ENCODE measurements at places on chromosomes 1 and 21.

DNA sequence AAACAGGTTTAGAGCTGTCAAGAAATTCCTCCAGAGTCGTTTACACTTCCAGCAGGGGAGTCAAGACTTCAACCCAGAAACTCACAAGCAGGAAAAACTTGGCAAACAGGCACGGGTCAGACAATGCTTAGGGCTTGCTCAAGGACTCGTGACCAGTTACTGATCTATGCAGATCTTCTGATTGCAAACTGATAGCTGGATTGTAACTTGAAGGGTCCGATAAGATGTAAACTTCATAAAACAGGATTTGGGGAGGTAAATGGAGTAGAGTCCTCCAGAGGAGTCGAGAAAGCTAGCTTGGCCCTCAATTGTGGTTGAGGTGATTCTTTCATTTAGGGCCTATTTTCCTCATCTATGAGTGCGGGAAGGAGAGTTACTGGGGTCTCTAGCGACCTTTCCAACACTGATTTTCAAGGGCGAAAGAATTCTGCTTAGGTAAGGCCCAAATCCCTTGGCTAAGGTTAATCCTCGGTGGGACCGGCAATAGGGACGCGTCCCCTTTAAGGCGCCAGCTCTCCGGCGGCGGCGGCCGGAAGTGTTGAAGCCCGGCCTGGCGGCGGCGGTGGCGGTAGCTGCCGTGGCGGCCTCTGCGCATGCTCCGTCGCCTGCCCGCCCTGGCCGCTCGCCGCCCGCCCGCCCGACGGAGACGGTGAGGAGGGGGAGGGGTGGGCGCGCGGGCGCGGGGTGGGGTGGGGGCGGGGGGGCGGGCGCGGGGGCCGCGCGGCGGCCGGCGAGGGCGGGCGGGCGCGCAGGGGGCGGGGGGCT, at the start of gene GMEB1:
GMEB1 (plus strand) TSS at position 594 of the 765 bp plus-strand sequence. CDS start 14,829 bp downstream, outside the sequence.
- DNase-seq = peak; percentile 89

- no peak for DNase-seq
Observed at GRCh38 chr1:11483581-11484320, 4.8 kb downstream of the DISP3 start.

DNA sequence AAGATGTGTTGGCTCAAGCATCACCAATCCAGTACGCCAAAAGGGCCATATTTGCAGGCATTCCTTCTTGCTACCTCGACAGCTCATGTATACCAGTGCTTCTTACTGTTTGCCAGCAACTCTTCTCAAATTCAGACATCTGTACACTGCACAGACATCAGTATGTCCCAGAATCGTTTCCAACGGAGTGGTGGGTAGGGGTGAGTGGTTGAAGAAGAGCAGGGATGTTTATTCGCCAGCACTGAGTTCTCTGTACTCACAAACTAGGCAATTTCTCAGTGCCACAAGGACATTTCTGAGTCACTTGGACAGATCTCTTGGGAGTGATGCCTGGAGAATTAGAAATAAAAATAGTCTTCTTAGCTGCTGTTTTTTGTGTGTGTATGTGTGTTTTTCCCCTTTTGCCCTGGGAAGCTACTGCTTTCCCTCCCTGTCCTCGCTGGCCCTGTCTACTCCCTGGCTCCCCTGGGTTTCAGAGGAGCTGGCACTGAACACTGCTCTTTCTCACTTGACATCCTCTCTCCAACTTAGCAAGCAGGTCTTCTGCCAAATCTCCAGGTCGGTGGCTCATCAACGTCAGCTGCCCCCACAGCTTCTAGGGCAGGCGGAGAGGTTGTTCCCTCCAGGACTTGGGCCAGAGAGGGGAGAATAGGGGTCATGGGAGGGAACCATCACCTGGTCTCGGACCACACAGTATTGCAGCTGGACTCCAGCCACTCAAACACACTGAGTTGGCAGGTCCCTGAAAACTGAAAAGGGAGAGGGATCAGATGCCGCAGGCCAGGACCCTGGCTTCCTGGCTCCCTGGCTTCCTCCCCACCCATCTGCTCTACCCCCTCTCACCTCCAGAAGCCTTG, 90.5 kb downstream of the NMNAT2 start:
- no peak for DNase-seq

DNA sequence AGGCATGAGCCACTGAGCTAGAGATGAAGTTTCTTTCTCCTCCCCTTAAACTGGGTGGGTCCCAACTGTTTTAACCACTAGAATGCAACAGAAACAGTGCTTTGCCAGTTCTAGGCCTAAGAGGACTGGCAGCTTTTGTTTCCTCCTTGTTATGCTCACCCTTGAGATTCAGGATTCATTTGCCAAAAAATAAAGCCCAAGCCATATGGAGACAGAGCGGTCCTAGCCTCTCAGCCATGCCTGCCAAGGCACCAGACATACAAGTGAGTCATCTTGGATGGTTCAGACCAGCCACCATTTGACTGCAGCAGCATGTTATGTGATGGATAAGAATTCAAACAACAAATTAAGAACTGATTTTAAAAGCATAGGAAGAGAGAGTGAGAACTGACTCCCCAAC, 38.1 kb upstream of the STUM start:
- no peak for DNase-seq

- no peak for DNase-seq
Observed at GRCh38 chr1:56317722-56318121, 261.6 kb downstream of the PLPP3 start.

DNA sequence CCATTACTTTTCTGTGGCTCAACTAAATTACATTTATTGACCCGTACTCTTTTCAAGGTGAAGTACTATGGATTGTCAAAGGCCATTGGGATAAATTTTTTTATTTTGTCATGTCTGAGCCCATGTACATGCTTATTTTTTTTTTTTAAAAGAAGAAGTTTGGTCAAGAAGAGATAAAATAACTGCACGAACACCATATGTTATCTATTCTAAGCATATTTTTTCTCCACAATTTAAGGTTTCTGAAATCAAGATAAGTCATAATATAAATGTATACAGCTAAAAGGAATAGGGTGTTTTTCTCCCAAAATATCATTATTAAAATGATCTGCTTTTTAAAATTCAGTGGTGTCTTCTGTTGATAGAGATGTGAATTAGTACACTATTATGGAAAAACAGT, 35.0 kb upstream of the SH2D1B start:
- DNase-seq = no peak

- DNase-seq = no peak
Observed at GRCh38 chr1:221161571-221162041, 282.4 kb downstream of the HLX start.

- DNase-seq = no peak
Observed at GRCh38 chr1:187374742-187375141, 546.0 kb downstream of the PLA2G4A start.

DNA sequence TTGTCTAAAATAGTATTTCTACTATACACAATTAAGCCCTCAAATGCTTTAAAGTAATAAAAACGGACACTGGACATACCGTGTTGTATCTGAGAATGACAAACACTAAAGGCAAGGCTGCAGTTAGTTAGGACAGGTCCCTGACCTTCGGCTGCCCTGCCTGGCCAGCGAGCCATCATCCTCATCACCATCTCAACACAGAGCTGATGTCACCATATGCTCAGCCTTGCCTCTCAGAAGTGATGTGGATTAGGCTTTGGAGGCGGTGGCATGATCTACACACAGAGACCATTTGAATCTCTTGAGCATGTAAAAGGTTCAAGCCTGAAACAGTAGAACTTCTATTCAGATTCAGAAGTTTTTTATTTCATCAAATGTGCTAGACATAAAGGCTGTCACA, 244.7 kb downstream of the SDCCAG8 start:
- DNase-seq = no peak

DNA sequence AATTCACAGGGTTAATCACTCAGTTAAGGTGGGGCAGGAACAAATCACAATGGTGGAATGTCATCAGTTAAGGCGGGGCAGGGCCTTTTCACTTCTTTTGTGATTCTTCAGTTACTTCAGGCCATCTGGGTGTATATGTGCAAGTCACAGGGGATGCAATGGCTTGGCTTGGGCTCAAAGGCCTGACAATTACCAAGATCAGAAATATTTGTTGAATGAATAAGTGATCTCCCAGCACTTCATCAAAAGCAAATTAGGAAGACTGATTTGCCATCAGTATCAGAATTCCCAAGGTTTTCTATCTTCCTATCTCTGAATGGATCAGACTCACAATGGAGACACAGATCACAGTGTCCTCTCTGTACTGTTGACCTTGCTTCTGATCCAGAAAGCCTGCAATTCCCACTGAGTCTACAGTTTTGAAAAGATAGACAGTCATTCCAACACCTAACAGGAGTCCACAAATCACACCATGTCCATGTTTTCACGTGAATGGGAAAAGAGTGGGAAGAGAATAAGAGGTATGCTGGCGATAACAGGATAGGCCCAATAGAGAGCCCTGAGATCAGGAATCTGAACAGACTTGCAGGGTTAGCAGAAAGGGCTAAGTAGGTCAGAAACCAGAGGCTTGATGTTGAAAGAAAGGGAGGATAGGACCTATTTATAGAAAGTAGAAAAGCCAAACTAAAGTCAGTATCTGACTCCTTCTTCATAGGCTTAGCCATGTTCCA, 75.3 kb downstream of the KCNK1 start:
- no peak for DNase-seq

DNA sequence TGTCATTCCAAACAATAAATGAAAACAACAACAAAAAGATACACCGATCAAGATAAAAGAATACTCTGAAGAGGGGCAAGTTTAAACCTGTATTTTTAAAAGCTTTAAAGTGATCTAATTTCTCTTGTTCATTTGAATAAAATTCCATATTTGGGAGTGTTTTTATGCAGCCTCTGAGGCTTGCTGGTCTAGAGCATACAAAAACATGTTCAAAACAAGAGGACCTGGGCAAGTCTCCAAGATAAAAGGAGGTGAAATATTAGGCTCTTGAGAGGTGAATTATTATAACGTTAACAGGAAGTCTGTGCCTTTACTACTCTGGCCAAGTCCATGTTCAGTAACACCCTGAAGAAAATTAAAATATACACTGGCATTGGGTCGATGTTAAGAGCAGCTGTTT, 20.1 kb downstream of the URB1 start:
- DNase-seq = no peak

GRCh38 chr1:209567698-209568175, 15.8 kb upstream of the CAMK1G start:
- no peak for DNase-seq

- no peak for DNase-seq
Observed at GRCh38 chr1:61569303-61569621, 155.7 kb downstream of the TM2D1 start.

GRCh38 chr1:61741711-61742619, at the start of gene PATJ:
TSS of gene PATJ (plus strand) at chr1:61742480. CDS start at chr1:61762893, 20,413 bp downstream.
- peak; percentile 72 for DNase-seq

DNA sequence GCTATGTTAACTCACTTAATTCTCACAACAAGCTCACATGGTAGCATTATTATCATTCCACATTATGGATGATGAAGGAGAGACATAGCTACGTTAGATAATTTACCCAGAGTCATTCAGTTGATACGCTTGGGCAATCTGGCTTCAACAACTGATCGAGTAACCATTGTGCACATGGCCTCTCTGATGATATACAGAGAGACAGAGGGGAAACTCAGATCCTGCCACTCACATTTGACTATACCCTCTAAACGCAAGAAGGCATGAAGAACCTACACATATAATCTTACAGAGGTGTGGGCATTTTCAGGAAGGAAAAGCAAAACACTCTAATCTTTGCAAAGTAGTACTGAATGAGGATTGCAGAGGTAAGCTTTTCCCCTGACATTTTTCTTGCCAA, 360.1 kb downstream of the BARHL2 start:
- DNase-seq = no peak

- DNase-seq = no peak
Observed at GRCh38 chr21:14488672-14489204, 57.4 kb downstream of the SAMSN1 start.

DNA sequence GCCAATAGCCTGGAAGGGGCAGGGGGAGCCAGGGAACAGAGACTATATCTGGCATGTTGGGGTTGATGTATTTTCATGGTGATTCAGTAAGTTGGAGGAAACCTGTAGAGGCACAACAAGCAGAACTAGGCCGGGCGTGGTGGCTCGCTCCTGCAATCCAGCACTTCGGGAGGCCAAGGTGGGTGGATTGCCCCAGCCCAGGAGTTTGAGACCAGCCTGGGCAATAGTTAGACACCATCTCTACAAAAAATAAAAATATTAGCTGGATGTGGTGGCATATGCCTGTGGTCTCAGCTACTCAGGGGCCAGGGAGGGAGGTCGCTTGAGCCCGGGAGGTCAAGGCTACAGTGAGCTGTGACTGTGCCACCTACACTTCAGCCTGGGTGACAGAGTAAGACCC, 10.1 kb upstream of the PTCH2 start:
- DNase-seq = no peak

DNA sequence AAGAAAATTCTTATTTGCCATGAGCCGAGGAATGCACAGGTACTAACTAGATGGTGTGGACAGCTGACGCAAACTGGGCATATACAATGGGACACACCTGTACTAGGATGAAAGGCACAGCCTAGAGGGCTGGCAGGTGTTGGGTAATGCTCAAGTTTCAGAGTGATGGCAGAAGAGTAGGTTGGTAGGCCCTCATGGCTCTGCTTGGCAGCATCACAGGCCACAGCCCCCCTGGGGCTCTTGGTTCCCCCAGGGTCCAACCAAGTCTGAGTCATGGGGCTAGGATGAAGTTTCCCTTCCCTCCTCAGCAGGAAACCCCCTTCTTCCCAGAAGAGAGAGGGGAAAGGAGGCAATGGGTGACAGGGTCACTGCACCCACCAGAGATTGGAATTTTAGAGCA, 35.2 kb downstream of the SPEN start:
- no peak for DNase-seq

- DNase-seq = no peak
Observed at GRCh38 chr1:111192658-111193519, 7.6 kb downstream of the DENND2D start.

GRCh38 chr1:35568975-35569395, 4.1 kb upstream of the TFAP2E start:
- no peak for DNase-seq

- DNase-seq = no peak
Observed at GRCh38 chr1:10899490-10900250, 103.2 kb upstream of the CASZ1 start.

DNA sequence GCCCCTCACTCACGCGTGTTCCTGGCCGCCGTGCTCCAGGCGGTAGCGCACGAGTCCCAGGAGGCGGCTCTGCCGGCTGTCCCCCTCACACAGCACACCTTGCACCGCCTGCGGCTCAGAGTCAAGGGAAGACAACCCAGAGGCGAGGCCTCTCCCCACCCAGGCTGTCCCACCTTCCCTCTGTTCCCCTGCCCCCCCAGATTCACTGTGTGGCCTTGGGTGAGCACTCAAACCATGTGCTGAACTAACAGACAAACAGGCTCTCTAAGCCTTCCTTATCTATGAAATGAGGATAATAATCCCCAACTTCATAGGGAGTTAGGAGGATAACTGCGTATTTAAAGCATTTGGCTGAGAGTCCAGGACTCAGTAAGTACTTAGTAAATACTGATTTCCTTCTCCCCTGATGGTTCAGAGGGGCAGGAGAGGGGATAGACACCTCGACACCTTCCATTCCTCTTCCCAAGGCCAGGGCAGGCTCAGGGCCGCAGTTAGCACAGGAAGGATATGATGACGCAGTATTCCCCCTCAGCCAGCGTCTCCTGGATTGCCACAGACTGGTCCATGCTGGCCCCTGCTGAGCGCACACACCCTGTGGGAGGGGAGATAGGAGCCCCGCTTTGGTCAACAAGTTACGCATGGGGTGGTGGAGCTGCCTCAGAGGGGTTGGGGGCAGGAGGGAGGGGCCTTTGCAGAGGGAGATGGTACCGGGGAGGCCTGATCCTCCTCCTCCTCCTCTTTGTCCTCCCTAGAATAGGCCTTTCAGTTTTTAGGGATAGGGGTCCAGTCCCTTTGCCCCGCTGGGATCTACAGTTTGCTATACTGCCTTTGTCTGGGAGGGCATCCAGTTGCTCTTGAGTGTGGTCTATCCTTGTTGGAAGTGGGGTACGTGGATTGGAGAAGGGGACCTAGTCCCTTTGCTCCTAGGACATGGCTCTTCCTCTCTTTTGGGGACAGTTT, 830 bp downstream of the INPP5B start:
- DNase-seq = peak; percentile 88
